ENCODE measurements at places on chromosomes 12 and 14. TPM values are rescaled to one million over a fixed set of nuclear protein-coding genes. Genes with fewer than 3 reads are reported as not detected.

GRCh38 chr14:80942191-80942600 is 658 bp upstream of the CEP128 start:
- no peak for DNase-seq

GRCh38 chr14:31122098-31122611 is 85.4 kb downstream of the HECTD1 start:
- no peak for DNase-seq

- DNase-seq = no peak
Measured at GRCh38 chr12:95417372-95417771, 56.6 kb upstream of the METAP2 start.

GRCh38 chr12:61272441-61272840 is 987.8 kb upstream of the USP15 start:
- no peak for DNase-seq

- no peak for DNase-seq
Measured at GRCh38 chr12:110906083-110906482, 14.3 kb downstream of the MYL2 start.

- no peak for DNase-seq
Measured at GRCh38 chr14:54658836-54659235, 91.9 kb downstream of the SAMD4A start.

- DNase-seq = no peak
Measured at GRCh38 chr12:109239179-109239578, 69.9 kb downstream of the FOXN4 start.

DNA sequence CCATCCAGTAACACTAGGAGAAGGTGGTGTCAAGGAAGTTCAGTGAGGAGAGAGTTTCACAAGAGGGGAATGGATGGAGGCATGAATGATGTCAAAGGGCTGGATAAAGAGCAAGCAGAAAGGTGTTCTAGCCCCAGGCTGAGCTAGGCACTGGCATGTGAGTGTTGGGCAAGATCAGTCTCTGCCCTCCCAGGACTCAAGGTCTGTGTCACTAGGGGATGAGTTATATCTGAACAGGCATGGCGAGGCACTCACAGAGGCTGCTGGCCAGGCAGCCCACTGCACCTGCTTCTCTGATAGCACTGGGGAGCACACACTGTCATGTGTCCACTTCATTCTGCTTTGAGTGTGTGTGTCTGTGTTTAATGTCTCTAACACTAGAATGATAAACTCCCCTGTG is 903.8 kb downstream of the BCL11B start:
- no peak for DNase-seq

DNA sequence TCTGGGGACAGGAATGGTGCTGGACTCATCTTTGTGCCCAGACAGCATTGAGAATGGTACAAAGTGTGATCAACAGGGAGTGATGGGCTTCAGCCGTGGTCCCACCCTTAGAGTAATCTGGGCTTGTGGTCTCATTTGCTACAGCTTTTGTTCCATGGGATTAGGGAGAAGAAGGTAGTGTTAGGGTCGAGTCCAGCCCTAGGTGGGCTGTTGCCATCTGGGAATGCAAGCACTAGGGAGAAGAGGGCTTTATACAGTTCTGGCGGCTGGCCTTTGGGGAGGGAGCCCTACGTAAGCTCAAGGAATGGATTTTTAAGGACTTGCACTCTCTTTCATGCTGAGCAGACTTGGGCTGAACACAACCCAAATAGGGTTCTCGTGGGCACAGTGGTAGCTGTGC is 4.9 kb downstream of the PLEKHG3 start:
- DNase-seq = no peak

DNA sequence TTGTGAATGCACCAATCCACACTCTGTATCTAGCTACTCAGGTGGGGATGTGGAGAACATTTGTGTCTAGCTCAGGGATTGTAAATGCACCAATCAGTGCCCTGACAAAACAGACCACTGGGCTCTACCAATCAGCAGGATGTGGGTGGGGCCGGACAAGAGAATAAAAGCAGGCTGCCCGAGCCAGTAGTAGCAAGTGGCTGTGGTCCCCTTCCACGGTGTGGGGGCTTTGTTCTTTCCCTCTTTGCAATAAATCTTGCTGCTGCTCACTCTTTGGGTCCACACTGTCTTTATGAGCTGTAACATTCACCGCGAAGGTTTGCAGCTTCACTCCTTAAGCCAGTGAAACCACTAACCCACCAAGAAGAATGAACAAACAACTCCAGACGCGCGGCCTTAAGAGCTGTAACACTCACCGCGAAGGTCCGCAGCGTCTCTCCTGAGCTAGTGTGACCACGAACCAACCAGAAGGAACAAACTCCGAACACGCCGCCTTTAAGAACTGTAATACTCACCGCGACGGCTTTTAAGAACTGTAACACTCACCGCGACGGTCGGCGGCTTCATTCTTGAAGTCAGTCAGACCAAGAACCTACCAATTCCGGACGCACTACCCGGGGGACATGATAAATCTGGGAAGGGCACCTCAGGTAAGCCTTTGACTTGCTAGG is 4.6 kb upstream of the LDHB start:
- no peak for DNase-seq

GRCh38 chr14:82710267-82710841 is 1176.7 kb upstream of the SEL1L start:
- DNase-seq = no peak

GRCh38 chr12:102518871-102519270 is 38.5 kb upstream of the IGF1 start:
- DNase-seq = no peak

- no peak for DNase-seq
Measured at GRCh38 chr12:5374713-5375112, 57.2 kb upstream of the NTF3 start.

DNA sequence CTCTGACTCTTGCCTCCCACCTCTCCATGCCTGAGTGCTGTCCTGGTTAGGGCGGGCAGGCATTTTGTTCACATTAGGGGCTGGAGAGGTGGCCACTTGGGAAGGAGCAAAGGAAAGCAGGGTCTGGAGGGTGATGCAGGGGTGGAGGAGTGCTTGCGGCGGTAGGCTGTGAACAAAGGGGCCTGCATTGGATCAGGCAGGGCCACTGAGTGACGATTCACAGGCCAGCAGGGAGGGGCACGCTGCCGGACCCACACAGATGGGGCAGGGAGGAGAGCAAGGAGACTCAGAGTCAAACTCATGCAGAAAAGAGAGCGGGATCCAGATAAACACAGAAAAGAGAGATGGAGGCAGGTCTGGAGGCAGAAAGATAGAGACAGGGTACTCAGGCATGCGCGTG is 58.4 kb upstream of the TBX3 start:
- no peak for DNase-seq

GRCh38 chr14:96049932-96050331 is 10.8 kb downstream of the C14orf132 start:
- no peak for DNase-seq

DNA sequence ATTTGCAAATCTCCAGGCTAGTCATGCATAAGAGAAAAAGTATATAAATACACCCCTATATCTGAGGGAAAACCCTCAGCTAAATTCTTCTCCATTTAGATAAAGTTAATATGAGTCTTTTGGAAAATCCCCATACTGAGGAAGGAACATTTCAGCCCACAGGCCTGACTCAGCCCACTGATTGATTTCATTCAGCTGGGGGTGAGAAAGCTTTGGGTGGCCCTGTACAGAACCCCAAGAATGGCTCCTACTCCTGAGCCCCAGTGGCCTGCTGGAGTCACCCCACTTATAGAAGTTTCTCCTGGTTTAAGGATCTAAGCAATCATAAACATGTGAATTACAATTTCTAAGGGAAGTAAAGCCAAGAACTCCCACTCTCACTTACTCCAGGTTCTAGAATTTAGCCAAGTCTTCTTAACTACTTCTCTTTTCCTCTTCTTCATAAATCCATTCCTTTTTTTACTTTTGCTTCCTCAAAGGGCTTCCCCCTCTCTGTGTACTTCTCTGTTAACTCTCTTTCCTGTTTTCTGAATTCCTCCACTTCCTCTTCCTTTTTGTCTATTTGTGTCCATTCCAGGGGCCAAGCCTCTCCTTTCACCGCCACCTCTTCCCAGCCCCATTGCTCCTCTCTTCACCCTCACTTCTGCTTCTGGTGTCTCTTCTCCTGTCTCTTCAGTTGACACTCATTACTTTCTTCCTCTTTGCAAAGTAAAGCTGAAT is 21.0 kb downstream of the RTN1 start:
- no peak for DNase-seq

- no peak for DNase-seq
Measured at GRCh38 chr14:75205591-75205990, 29.2 kb upstream of the TMED10 start.

GRCh38 chr14:88198446-88198845 is 124.6 kb downstream of the KCNK10 start:
- no peak for DNase-seq

GRCh38 chr14:77062261-77062660 is 33.8 kb upstream of the IRF2BPL start:
- no peak for DNase-seq

- no peak for DNase-seq
Measured at GRCh38 chr12:45224311-45224710, 8.4 kb downstream of the ANO6 start.

GRCh38 chr12:17579205-17580026 is 510.6 kb downstream of the RERGL start:
- no peak for DNase-seq

DNA sequence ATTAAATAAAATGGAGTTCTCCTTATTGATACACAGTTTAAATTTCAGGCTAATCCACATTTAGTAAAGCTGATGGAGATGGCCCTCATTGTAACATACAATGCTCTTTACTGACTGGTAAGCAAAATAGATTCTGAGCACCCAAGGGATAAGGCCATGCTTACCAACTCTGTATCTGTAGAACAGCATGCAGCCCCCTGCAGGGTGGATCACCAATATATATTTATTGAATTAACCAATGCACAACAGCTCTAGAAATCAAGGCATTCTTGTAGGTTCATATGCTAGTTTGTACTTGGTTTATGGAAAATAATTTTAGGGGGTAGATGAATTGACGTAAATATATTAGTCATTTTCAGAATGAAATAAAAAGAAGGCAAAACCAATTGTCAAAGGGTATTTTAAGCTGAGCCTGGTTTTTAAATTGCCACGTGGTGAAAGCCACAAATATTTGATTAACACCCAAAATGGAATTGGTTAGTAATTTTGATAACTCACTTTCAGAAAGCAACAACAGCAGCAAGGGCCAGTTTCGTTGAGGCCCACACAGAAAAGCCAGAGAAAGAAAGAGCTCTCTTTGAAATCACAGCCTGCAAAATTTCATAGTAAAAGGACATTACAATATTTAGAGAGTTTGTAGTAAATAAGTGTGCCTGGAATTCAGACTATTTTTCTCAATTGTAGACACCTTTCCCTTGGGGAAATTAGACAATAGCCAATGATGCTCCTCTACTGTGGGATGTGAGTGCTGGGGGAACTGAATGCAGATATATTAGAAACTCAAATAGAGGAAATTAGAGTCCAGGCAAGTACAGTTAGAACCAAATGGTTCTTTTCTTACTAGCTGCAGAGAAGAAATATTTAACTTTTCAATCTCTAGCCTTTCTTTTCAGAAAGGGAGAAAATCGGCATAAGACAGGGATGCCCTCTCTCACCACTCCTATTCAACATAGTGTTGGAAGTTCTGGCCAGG is 216.2 kb upstream of the ABCD2 start:
- DNase-seq = no peak

DNA sequence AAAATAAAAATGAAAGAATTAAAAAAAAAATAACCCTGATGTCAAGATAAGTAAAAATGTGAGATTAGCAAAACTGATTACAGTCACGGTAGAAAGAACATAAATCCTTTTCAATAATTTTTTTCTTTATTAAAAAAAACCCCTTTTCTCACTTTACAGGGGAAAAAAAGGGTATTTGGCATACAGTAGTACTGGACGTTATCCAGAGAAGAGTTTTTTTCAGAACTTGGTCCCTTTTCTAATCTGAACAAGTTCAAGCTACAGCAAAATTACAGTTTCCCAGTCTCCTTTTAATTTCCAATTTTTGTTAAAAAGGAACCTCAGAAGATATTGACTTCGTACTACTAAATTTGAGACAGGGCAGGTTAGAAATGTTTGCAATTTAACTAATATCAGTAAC is 134.7 kb upstream of the DCN start:
- DNase-seq = no peak

DNA sequence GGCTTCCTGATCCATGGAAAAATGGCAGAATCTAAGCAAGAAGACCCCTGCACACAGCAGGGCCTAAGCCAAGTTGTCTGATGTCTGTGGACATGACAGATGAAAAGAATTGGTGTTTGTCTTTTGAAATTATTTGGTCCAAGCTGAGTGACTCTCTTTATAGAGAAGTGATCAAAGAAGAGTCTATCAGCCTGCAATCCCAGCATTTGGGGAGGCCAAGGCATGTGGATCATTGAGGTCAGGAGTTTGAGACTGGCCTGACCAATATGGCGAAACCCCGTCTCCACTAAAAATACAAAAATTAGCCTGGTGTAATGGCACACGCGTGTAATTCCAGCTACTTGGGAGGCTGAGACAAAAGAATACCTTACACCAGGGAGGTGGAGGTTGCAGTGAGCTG is 64.8 kb upstream of the TUNAR start:
- no peak for DNase-seq

- no peak for DNase-seq
Measured at GRCh38 chr14:76846331-76847047, 20.3 kb downstream of the LRRC74A start.

DNA sequence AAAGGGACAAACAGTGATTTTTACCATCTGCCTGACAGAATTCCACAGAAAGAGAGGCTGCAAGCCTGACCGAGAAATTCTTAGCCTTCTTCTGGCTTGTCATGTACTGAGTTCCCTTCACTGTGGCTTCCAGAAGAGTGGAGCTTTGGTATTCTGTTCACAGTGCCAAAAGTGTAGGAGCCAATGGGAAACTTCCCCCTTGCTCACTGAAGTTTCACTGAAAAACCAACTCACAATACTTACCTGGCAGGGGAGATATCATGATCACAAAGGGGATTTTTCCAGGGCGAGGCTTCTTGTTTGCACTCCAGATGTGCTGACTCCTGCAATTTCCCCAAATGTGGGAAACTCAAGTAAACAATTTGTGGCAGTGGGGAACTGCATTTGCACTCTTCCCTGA is 31.7 kb upstream of the MMP19 start:
- no peak for DNase-seq

- DNase-seq = no peak
Measured at GRCh38 chr14:104143521-104144452, 5.4 kb downstream of the KIF26A start.

- DNase-seq = no peak
Measured at GRCh38 chr14:93527203-93527607, 96.5 kb downstream of the UNC79 start.

- no peak for DNase-seq
Measured at GRCh38 chr14:102969060-102969791, 46.8 kb downstream of the AMN start.

- DNase-seq = no peak
Measured at GRCh38 chr12:49451468-49452259, 84.4 kb downstream of the SPATS2 start.

The SLC6A12 gene
- total RNA-seq = 4.4 TPM

The ZNF605 gene
- 24.0 TPM for total RNA-seq

The EXOC3L4 gene
- 1.1 TPM for total RNA-seq

The GPR132 gene
- total RNA-seq = 0.94 TPM

The SERPINA1 gene
- 1.4 TPM for total RNA-seq

The PLCZ1 gene
- total RNA-seq = not detected

The CLEC1A gene
- 0.62 TPM for total RNA-seq

The KCNK10 gene
- total RNA-seq = 18.9 TPM

The CD27 gene
- 0.94 TPM for total RNA-seq

The SLIRP gene
- 59.6 TPM for total RNA-seq

The HCAR3 gene
- 0.16 TPM for total RNA-seq

The AKAP6 gene
- 158 TPM for total RNA-seq

The FOXA1 gene
- total RNA-seq = not detected

The NTS gene
- total RNA-seq = 1.2 TPM

The RPGRIP1 gene
- 0.16 TPM for total RNA-seq

The SFSWAP gene
- 26.4 TPM for total RNA-seq

The OR6C74 gene
- not detected for total RNA-seq

The NOXRED1 gene
- 0.16 TPM for total RNA-seq

The TTC6 gene
- 0.62 TPM for total RNA-seq

The DAO gene
- not detected for total RNA-seq

The MMP14 gene
- total RNA-seq = 8.3 TPM

Data from occipital lobe (tissue), 3 donors.